Fibroblast of the conjunctiva (primary cell): ENCODE measurements at places on chromosomes 12 and 14.

DNA sequence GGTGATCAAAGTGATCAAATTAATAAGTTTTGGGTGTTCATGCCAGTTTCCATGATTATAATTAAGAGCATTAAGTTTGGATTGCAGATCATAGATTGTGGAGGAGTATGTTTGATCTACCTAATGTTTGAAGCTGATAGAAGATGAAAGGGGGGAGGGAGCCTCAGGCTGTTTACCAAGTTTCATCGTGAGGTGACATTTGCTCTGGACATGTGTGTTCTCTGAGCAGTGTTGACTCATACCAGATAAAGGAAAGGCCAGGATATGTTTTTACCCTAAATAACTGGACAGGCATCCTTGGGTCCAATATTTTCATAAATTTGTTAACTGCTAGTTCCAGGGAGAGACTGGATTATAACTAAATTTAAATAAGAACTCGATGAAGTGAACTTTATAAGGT is 3.5 kb upstream of the SEL1L start:
- DNase-seq: no peak

DNA sequence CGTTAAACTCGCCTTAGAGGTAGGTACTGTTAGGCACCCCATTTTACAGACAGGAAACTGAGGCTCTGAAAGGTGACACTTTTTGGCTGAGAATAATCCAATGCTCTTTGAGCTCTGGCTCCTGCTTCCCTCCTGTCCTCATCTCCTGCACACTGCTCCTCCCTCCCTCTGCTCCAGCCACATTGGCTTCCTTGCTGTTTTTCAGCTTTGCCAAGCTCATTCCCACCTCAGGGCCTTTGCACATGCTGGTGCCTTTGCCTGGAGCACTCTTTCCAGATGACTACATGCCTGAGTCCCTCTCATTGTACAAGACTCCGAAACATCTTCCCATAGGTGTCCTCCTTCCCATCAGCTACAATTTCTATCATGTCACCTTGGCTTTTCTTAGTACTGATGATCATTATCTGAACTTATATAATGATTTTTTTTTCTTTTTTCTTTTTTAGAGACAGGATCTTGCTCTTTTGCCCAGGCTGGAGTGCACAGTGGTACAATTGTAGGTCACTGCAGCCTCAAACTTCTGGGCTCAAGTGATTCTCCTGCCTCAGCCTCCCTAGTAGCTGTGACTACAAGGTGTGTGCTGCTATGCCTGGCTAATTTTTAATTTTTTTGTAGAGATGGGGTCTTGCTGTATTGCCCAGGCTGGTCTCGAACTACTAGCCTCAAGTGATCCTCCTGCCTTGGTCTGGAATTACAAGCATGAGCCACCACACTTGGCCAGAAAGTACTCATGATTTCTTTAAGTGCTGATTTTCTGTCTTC is 15.2 kb downstream of the MSI1 start:
- DNase-seq: no peak

DNA sequence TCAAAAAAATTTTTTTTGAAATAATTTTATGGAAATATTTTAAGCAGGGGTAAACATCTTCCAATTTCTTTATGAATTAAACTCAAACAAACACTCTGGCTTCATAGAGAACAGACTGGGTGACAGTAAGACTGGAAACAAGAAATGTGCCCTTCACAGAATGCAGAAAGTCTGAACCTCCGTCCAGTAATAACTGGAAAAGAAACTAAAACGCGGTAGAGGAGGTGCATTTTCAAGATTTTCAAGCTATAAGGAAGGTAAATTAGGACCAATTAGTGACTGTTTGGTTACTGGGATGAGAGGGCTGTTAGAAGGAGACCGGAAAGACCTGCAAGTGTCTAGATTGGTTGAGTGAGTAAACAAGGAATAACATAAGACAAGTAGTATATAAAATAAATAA is 245.7 kb downstream of the CEP128 start:
- no peak for DNase-seq

DNA sequence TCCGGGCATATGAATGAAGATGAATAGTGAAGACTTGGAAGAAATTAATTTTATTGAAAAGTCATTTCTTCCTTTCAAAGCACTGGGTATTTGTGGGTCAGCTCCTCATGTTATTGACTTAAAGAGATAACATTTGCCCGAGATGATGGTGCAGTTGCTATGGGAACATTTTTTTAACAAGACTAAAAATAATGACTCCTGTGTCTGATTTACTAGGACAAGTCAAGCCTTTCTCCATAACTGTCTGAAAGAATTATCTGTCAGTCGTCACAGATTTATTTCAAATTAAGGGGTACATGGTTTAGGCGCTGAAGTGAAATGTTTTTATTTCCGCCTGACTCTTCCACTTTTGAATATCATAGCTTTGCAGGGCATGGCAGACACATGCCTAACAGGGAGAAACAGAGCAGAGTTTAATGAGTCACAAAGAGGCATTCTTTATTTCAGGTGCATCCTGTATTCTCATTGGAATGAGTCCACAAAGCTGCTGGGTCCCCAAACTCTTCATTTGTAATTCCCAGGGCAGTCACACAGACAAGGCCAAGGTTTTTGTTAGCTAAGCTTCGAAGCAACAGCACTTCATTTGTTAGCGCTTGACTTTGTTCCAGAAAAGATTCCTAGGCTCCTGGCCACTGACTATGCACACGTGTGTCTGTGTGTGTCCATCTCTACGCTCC is 4.3 kb upstream of the GPHB5 start:
- DNase-seq: no peak

GRCh38 chr12:125254856-125255255 is 189.6 kb downstream of the AACS start:
- DNase-seq: no peak

GRCh38 chr12:107131832-107132616 is 38.7 kb upstream of the CRY1 start:
- peak; percentile 40 for DNase-seq

DNA sequence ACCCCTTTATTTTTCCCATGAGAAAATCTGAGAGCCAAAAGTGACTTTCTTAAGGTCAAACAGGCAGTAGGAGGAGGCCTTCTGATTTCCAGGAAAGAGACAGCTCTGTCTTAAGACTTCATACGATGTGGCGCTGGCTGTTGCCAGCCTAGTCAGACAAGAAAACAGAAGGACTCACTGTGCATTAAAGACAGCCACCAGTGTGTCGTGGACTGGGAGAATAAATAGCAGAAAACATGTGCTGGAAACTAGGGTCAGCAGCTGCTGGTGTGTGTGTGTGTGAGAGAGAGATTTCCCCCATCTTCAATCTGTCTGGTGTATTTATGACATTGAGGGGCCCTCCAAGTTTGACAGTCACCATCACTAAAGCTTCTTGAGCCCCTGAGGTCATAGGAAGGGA is 708.6 kb upstream of the TMEM132C start:
- DNase-seq: no peak

DNA sequence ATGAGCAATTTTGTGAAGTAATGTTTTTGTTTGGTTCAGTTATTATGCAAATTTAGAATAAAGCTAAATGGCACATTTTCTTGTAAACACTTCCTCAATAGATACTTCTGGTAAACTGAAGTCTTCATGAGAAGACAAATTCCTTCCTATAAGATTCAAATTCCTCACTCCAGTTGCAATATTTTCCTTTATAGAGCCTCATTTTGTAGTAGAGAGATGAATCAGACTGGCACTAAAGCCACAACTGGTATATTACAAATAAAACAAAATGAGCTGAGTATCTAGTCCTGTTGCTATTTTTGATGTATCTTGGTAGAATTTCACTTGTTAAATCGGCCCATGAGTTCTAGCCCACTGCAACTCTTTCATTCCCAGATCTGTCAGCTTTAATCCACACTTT is 5.5 kb downstream of the LGR5 start:
- DNase-seq: no peak

- no peak for DNase-seq
These were observed 3.7 kb downstream of the GPR132 start for GRCh38 chr14:105061428-105062047.

GRCh38 chr12:98814254-98814653 is 169.2 kb downstream of the APAF1 start:
- DNase-seq: no peak

- DNase-seq: no peak
These were observed 26.6 kb downstream of the TCHP start for GRCh38 chr12:109926488-109927210.

DNA sequence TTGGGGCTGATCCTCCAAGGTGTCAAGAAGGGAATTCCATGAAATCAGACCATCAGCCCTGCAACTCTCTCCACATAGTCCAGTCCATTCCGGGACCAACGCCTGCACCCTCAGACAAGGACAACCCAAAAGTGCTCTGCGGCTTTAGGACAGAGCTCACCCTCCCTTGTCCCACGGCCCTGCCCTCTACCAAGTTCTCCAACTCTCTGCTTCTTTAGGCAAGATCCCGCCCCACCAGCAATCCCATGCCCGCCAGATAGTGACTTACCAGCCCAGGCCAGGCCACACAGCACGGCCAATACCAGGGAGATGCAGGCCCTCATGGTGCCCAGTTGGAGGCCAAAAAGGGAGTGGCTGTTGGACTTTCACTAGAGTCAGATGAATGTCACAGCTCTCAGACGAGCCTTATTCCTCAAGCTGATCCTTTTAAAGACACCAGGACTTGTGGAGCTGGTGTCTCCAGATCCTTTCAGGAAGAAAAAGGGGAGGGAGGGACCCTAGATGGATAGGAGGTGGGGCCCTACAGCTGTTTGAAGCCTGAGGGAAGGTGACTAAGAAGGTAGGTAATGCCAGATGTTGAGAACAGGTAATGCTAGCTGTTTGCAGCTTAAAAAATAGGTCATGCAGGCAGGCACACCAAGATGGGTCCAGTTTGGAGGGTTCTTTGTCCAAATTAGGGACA is at the start of gene ENDOU:
Gene ENDOU (minus strand): TSS at position 400 of the 682 bp plus-strand sequence. CDS start 77 bp downstream, at position 323.
- DNase-seq: no peak

DNA sequence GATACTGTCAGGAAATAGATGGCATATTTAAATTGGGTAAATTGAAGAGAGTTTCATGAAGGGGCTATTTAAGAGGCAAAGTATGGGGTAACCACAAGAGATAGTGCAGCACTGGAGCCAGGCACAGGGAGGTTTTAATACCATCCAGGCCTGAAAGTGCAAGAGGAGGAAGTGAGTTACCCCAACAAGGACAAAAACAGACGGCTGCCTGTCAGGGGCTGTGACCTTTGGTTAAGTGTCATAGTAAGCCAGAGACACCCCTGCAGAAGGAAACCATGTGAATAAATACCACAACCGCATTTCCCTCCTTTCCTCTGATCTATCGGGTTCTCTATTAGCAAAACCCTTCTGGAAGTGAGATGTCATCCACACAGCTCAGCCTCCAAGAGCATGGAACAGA is 122.0 kb upstream of the DHRS4 start:
- DNase-seq: no peak

- DNase-seq: no peak
These were observed 4.2 kb upstream of the AAAS start for GRCh38 chr12:53325511-53326061.

DNA sequence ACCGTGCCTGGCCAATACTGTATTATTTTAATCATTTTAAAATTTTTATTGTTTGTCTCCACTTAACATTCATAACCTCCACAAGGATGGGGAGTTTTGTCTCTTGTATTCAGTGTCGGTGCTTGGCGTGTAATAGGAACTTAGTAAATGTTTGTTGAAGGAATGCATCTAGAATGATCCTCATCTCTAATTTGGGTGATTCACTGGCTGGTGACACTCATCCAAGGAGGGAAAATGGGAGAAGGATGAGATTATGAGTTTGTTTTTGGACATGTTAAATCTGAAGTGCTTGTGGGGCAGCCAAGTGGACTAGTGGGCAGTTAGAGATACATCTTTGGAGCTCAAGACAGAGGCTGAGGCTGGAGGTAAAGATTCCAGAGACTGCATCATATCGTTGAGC is 5.1 kb downstream of the KLC1 start:
- DNase-seq: no peak

DNA sequence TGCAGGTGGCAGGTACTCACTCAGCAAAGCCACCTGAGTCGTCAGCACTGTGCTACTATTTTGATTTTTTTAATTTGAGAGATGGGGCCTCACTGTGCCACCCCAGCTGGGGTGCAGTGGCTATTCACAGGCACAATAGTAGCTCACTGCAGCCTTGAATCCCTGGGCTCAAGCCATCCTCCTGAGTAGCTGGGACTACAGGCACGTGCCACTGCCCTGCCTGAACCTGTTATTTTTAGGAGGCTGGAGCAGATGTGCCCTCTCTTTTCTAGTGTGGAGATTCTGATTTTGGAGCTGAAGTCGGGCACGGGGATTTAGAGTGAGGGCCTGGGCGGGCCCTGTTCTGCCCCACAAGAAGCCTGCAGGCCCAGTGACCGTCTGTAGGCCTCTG is 17.3 kb downstream of the SLC25A47 start:
- DNase-seq: no peak

DNA sequence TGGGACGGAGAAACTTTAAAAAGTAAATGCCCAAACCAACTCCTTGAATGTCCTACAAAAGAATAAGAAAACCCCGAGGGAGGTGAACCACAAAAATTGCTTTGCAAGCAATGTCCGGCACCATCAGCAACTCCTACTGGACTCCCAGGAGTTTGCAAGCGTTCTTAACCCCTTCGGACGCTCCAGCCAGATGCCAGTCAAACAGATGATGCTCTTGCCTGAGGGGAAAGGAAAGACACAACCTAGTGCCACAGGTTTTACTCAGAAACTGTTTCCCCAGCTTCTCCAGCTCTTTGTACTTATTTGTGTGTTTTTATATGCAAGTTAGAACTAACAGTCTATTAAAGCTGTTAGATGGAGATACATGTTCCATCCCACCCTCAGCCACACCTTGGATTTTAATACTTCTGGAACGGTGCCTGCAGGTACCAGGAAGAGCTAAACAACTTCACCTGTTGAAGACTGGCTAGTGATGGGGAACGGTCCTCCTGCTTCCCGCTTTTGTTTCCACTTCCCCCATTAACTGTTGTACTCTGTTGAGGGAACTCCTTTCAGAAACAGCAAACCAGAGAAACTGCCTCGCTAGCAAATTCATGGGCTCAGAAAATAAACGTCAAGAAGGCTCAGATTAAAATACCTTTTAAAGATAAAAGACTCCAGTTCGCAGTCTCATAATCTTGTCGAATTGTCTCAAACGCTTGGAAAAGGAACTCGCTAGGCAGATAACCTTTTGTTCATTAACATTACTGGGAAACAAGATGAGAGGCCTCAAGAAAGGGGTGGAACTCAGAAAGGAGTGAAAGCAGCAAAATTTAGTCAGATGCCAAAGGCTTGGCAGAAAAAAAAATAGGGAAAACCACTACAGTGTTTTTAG is 1.1 kb upstream of the FERMT2 start:
- peak; percentile 81 for DNase-seq

- DNase-seq: no peak
These were observed 58.1 kb downstream of the TRHDE start for GRCh38 chr12:72330301-72330700.

DNA sequence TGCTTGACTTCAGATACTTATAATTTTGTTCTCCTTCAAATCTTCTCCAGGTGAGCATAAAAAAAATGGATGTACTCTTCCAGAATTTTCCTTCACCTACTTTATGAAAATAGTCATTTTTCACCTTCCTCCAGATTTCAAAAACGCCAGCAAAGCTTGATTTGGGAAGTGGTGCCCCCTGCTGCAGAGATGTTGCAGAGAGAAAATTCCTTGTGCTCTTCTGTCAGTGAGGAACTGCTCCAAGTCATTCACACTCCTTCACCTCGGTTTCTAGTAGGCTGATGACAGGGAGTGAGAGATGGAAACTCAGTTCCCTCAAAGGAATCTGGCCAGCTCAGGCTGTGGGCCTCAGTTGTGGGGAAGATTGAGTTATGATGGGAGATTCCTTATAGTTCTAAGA is 24.2 kb upstream of the RNASE3 start:
- no peak for DNase-seq

GRCh38 chr14:93318927-93319326 is 13.9 kb downstream of the BTBD7 start:
- DNase-seq: no peak
